ENCODE measurements at places on chromosomes 1 and 21.

GRCh38 chr1:109433322-109433721, 7.1 kb upstream of the PSMA5 start:
- DNase-seq, result no peak

GRCh38 chr1:119674111-119674526, 26.1 kb upstream of the ZNF697 start:
- no peak for DNase-seq

GRCh38 chr1:173020138-173020750, 30.5 kb downstream of the TNFSF18 start:
- no peak for DNase-seq

DNA sequence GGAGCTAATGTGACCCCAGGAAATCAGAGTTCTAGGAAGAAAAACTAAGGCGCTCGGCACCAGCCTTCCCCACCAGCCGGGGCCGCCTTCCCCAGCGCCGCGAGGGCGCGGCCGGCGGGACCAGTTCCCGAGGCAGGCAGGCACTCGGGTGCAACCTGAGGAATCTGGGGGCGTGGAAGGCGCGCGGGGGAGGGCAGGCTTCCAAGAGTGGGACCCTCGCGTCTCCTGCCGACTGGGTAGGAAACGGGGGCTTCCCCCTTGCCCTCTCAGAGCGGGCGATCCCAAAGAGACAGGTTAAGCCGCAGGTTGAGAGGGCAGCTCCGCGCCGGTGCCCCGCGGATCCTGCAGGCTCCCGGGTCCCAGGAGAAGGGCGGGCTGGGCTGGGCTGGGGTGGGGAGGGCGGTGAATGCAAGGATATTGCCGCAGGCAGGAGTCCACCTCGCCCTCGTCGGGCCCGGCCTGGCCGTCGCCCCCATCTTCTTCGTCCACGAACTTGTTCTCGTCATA, 431 bp downstream of the ARPC5 start:
- DNase-seq, result no peak

Measured in endodermal cell (in vitro differentiated cells).